ENCODE measurements at places on chromosomes 7 and 10.

GRCh38 chr7:98354052-98354451 lies 46.8 kb downstream of the BAIAP2L1 start:
- no peak for DNase-seq

- no peak for DNase-seq
These were observed 268.6 kb downstream of the HGF start for GRCh38 chr7:81501220-81501619.

DNA sequence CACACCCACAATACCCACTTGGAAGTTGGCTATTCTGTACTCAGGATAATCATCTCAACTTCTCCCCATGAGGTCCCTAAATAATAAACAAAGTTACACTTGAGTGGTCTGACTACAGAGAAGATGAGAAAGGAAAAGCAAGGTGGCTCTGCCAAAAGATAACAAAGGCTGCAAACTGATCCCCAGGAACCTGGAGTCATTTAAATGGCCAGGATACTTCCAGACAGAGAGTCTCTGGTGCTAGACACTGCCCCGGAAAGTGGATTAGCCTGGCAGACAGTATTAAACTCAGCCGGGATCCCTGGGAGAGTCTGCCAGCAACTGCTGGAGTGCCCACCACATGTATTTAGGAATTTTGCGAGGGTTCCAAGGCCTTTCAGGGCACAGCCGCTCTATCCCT lies 93.7 kb downstream of the DGKI start:
- no peak for DNase-seq

DNA sequence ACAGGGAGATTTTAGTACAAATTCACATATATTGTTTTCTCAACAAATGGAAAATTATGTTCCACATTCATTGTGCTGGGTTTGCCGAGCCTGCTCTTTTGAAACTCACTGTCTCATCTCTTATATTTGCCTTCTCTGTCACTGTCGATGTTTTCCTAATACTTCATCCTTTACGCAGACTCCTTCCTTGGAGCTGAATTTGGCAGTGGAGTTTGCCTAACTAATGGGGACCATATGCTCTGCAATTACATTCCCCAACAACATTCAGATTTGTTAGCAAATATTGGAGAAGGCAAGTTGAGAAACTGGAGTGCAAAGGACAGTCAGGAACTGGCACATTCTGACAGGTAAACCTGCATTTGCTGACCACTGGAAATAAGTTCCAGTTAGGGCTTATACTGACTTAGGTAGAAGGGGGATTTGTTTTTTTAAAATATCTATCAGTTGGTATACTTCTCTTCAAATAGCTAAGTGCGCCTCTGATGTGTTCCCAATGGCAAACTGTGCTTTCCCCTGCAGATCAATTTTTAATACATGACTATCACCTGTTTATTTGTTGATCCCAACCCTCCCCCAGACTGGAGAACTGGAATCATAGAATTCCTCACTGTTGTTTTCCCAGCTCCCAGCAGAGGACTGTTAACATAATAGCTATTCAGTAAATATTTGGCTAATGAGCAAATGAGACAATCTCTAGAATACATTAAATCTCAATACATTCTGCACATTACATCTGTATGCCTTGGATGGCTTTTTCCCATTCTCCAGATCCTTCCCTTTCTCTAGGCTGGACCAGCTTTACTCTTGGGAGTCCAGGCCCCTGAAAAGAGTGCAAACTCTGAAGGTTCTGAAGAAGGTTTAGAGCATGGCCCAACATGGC lies 769.3 kb downstream of the KCNMA1 start:
- DNase-seq = no peak

GRCh38 chr10:10579709-10580108 lies 438.0 kb upstream of the CELF2 start:
- DNase-seq = no peak

GRCh38 chr7:137943132-137943551 lies 58.7 kb downstream of the CREB3L2 start:
- DNase-seq = no peak

- no peak for DNase-seq
These were observed 307.9 kb downstream of the SNX13 start for GRCh38 chr7:17632384-17632783.

All from stimulated activated CD4-positive, alpha-beta T cell treated with anti-CD3 and anti-CD28 coated beads, Interleukin-2, amount 100 ng/mL, for 4 hours (primary cell).